ENCODE measurements at places on chromosomes 2 and 18.
A peak's percentile ranks its signal among the peaks of the same experiment; 100 is the strongest.

DNA sequence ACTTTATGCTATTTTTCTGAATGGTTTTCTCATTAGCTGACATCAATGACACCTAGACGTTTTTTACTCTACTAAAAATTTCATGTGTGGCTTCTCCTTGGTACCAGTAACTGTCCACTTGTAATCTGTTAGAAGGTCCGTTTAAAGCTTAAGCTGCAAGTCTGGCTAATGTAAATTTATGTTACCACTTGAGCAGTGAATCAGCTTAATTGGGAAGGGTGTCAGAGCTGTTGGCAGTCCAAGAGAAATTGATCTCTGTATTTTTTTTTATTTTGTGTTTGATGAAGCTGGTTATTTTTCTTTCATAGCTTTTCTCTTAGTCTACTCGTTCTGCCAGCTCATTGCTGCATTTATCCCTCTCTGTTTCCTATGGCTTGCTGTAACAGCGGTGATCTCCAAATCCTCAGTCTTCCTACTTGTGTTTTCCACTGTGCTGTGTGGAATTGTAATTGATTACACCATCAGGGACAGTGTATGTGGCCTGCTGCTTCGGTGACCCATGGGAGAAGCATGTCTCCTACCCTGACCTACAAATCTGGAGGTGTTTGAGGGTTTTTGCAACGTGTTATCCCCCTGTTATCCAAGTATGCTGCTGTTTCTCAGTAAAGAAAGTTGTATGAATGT lies 724.2 kb upstream of the REG3G start:
- DNase-seq, result no peak

- DNase-seq, result no peak
These were observed 23.0 kb upstream of the SMAD2 start for GRCh38 chr18:47953471-47953931.

DNA sequence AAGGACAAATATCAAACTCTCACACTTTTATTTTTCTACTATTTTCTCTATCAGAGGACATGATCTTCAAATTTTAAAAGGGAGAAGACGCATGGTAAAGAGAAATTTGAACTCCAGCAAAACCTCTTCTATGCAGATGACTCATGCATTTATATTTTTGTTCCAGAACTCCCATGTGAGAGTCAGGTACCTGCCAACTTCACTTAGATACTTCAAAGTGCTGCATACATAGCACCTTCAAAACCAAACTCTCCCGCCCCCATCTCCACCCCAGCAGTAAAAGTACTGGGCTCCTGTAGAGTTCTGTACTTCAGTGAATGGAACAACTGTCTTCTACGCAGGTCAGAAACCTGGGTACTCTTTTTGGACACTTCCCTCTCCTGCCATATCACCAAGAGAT lies 398.3 kb downstream of the TGIF1 start:
- no peak for DNase-seq

DNA sequence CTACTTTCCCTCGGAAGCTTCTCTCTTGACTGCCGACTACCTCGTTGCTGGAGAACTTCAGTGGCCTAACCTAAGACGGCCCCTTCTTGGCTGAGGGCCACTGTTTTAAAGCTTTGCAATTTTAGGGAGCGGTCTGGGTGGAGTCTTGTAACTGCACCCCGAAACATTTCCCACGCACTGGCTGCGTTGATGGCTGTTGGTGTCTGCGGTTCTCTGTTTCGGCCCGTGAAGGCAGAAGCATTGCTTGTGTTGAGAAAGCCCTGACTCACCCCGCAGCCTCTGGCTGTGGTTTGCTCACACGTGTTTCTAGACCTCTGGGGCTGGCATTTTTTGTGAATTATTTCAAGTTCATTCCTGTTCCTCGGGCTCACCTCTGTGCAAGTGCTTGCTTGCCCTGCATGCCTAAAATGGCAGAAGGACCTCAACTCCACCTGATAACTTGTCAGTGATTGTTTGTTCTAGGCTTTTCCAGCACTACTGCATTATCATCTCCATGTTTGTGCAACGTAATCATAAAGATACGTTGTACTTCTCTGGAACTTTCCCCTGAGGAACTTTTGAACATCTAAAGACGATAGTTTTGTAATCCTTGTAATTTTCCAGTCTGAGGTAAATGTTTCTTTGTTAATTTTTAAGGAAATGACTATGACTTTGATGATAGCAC lies 94.2 kb upstream of the DLX2 start:
- DNase-seq, result no peak

DNA sequence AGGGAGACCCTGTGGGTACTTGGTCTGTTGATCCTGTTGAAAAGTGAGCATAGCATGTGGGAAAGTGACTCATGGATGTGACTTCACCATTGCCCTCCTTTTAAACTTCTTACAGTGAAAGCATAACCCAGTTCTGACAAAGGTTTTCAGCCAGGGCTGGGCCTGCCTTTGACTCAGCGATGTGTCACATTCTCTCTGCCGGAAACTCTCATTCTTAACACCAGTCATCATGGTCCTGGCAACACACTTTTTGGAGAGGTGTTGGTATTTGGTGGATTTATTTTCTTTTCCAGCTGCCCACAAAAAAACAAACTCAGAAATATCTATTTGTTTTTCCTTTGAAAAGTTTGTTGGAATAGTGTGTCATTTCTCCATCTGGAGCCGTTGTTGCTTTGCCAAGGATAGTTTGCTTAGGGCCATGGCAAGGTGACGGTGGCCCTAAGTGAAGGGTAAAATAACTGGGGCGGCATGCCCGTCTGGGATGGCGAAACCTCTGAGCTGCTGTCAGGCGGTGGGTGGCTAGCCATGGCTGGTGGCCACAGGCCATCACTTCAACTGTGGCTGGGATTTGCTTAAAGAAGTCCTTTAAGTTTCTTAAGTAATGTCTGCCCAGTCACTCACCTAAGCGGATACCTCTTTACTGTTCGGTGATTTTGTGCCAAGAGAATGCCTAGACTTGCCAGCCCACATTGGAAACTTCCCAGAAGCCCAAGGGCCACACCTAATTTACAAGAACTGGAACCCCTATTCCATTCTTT lies 123.3 kb downstream of the LTBP1 start:
- DNase-seq, result no peak

- DNase-seq, result no peak
These were observed 76.0 kb downstream of the RFTN2 start for GRCh38 chr2:197599285-197599965.

GRCh38 chr2:44044281-44044720 lies 48.5 kb upstream of the LRPPRC start:
- peak; percentile 95 for DNase-seq

GRCh38 chr2:215362562-215362904 lies 50.7 kb downstream of the ATIC start:
- no peak for DNase-seq

DNA sequence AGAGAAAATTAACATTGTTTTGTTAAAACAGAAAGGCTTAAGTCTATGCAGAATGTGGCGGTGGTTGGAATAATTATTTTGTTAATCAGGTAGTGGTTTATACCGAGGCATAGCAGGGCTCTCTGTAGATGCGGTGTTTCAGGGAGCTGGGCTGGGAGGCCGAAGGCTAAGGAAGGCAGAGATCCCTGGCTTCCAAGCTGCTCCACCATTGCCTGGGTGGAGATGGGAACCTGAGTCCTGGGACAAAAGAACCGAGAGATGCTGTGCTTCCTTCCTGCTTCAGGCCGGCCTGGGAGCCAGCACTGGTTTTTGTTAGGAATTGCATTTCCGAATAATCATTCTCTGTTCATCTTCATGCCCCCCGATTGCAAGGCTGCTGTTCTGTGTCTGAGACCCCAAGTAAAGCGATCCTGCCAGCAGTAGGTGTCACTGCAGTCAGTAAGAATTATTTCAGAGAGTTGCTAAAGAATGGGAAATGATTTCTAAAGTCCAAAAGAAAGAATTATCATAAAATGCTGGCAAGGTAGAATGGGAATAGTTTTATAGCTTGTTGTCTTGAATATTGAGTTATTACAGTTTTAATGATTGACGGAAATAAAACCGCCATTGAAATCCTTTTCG lies 824.9 kb downstream of the GALR1 start:
- no peak for DNase-seq

- DNase-seq, result no peak
These were observed 89.7 kb downstream of the POLE4 start for GRCh38 chr2:75047992-75048625.

GRCh38 chr2:217711188-217711587 lies 291.6 kb downstream of the TNS1 start:
- DNase-seq, result no peak

DNA sequence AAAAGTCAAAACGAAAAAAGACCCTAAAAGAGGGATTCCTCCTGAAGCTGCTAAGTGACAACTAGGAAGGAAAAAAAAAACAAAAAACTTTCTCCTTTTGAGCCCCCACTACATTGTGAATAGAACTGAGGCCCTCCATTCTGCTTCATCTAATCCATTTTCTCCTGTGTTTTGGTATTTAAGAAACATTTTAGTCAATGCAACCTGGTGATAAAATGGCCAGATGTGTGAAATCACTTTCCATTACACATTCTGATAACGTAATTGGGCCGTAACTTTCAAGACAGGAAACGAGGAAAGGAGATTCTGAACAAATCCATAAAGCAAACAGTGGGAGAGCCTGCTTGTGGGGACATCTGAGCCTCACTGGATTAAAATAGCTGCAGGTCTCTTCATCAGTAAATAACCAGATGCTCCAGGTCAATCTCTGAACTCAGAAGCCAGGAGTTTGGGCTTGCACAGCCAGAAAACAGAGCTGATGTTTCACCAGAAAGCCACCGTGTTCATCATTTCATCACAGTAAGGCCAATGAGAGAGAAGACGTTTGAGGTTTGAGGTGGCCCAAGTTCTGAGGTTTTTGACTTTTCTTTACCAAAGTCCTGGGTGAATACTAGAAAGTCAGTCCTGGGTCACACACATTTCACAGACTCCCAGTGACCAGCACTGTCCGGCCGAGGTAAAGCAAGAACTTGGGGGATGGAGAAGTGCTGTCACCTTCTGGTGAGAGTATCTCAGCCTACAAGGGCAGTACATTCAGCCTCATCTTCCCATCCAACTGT lies 47.8 kb downstream of the TGFA start:
- DNase-seq, result no peak

- DNase-seq, result no peak
These were observed 47.9 kb upstream of the PCBP1 start for GRCh38 chr2:70039366-70039765.

- DNase-seq, result no peak
These were observed 1739.1 kb upstream of the PIK3C3 start for GRCh38 chr18:40215979-40216378.

DNA sequence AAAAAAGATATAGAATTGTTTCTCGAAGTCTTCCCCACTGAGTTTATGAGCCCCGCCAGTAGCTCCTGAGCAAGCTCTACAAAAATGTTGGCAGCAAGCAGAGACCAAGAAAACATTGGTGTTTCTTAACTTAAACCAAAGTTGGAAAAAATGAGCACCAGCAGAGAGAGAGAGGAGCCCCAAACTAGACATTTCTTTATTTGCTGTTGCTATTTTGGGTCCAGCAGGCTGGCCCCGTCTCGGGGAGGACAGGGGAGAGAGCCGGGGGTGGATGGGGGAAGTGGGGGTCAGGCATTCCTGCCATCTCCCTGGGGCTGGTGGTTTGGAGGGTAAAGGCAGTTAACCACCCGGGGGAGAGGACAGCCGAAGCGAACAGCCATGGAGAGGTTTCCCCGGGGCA lies 113.0 kb downstream of the DYSF start:
- no peak for DNase-seq

DNA sequence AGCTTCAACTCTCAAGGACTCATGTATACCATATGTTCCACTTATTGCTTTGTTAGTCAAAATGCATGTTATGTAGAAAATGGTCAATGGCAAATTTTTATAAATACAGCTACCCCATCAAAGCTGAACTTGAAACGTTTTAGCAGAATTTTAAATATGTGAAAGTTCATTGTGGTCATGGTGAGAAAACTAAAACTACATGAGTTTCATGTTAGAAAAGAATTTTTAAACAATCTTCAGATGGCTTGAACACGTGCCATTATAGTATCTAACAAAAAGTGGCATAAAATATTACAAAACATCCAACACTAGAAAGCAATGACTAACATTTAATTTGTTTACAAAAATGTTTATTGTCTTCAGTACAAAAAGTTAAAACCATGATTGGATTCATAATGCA lies 246.0 kb upstream of the KCNJ3 start:
- DNase-seq, result no peak

GRCh38 chr2:236951830-236952475 lies 133.7 kb upstream of the COPS8 start:
- no peak for DNase-seq

DNA sequence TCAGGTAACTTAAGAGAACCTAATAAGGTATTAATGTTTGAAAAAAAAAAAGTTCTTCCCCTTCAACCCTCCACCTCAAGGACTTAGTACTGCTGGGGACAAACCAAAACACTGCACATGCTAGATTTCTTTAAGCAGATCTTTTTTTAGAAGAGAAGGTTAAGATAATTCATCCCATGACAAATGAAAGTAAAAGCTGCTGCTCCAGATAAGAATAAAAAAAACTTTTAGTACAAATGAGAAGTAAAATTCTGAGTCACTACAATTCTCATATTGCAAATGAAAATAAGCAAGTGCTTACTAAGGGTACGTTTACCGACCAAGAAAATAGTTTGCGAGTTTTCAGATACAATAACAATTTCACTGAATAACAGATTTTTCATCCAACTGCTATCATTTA lies 8.9 kb downstream of the STAM2 start:
- no peak for DNase-seq

DNA sequence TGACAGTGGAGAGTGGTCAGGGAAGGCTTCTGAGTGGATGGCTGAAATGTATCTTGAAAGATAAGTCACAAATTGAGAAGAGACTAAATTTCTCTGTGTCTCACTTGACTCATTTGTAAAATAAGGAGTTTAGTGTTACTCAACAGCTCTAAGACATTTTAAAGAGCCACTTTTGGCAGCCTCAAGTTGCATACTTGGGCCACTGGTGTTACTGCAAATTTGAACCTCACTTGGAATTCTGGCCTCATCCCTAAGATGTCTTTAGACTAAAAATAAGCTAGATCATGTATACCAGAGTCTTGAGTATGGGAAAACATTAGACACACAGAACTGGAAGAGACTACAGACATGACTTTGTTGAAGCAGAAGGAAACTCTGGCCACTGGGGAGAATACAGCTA lies 4.5 kb upstream of the MTLN start:
- DNase-seq, result no peak

- no peak for DNase-seq
These were observed 894.9 kb upstream of the CDH2 start for GRCh38 chr18:29071869-29072268.

DNA sequence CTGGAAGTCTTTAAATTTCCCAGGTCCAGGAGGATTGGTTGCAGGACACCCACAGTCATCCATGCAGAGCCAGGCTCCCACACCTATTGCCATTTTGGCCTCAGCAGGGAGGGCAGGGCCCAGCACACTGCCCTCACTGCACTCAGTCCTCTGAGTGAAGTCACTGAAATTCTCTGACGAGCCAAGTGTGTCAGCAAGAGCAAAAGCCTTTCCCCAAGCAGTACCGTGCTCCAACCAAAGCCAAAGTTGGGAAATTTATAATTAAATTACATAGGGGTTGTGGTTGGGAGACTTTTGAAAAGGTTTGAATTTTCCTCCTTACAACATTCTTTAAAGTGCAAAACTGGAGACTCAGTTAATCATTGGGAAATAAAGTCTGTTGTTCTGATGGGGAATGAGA lies 98.5 kb upstream of the CD226 start:
- no peak for DNase-seq
